ENCODE measurements at places on chromosomes 16 and 17. TPM values are rescaled to one million over a fixed set of nuclear protein-coding genes. Genes with fewer than 3 reads are reported as not detected.
A peak's percentile ranks its signal among the peaks of the same experiment; 100 is the strongest.

RNF227 gene
- 4.0 TPM for total RNA-seq

DNA sequence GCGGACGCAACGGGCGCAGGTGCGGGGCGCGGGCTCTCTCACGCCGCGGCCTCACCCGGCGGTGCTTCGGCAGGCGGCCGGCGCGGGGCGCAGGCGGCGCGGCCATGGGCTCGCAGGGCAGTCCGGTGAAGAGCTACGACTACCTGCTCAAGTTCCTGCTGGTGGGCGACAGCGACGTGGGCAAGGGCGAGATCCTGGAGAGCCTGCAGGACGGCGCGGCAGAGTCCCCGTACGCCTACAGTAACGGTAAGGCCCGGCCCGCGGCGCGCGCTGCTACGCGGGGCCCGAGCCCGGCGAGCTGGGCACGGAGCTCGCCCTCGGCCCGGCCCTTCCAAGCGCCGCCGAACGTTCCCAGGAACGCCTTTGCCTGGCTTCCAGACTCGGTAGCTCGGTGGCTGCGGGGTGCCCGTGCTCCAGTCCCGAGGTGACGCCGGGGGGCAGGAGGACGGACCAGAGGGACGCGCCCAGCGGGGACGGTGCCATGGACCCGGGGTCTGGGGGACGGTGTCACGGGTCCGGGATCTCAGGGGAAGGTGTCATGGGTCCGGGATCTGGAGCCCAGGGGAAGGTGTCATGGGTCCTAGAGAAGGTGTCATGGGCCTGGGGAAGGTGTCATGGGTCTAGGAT is 435 bp downstream of the RAB40C start:
- DNase-seq = no peak
- peak overlapping the region; percentile 93 for H3K27ac ChIP-seq
- peak overlapping the region; percentile 94 for H3K4me3 ChIP-seq
- peaks cover 7% of the 10 kb centered on the region for H3K36me3 ChIP-seq

GRCh38 chr16:57541754-57542435 is 548 bp upstream of the ADGRG5 start:
- no peaks in the 10 kb centered on the region for H3K36me3 ChIP-seq
- no peak overlapping the region for H3K27ac ChIP-seq
- DNase-seq = no peak
- H3K4me3 ChIP-seq = peak overlapping the region; percentile 24
- H3K4me1 ChIP-seq = peaks cover 9% of the 10 kb centered on the region

GRCh38 chr16:12304861-12305596 is 328.5 kb downstream of the SNX29 start:
- no peak for DNase-seq
- no peak overlapping the region for H3K4me3 ChIP-seq
- no peaks in the 10 kb centered on the region for H3K4me1 ChIP-seq
- H3K36me3 ChIP-seq = no peaks in the 10 kb centered on the region
- H3K27ac ChIP-seq = no peak overlapping the region

DNA sequence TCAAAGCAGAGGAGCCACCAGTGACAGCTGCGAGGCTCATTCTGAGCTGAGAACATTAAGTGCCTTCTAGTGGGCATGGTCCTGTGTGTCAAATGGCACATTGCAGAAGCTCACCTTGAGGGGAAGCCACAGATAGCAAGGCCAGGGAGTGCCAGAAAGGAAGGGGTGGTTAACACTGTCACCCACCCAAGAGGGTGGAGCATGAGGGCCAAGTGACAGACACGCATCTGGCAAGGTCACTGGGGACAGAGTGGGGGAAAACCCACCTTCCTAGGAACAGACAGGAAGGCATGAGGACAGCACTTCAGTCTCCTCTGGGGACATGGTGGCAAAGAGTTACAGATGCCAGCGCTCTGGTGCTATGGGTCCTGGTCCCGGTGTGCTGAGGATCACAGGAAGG is 22.1 kb downstream of the NUBP1 start:
- no peaks in the 10 kb centered on the region for H3K4me1 ChIP-seq
- DNase-seq = no peak
- H3K27ac ChIP-seq = no peak overlapping the region
- H3K27me3 ChIP-seq = no peaks in the 10 kb centered on the region
- peaks cover 24% of the 10 kb centered on the region for H3K36me3 ChIP-seq
- no peak overlapping the region for H3K4me3 ChIP-seq

GRCh38 chr17:29190592-29191207 is 10.5 kb upstream of the MYO18A start:
- H3K27ac ChIP-seq = no peak overlapping the region
- no peak for DNase-seq
- no peaks in the 10 kb centered on the region for H3K27me3 ChIP-seq
- H3K36me3 ChIP-seq = no peaks in the 10 kb centered on the region
- no peak overlapping the region for H3K4me3 ChIP-seq
- peaks cover 8% of the 10 kb centered on the region for H3K4me1 ChIP-seq

Measured in neural crest cell (in vitro differentiated cells).